NCI-H2081 treated with DMSO at 0.1 percent for 48 hours (cell line): ENCODE measurements at places on chromosomes 11 and 22.

DNA sequence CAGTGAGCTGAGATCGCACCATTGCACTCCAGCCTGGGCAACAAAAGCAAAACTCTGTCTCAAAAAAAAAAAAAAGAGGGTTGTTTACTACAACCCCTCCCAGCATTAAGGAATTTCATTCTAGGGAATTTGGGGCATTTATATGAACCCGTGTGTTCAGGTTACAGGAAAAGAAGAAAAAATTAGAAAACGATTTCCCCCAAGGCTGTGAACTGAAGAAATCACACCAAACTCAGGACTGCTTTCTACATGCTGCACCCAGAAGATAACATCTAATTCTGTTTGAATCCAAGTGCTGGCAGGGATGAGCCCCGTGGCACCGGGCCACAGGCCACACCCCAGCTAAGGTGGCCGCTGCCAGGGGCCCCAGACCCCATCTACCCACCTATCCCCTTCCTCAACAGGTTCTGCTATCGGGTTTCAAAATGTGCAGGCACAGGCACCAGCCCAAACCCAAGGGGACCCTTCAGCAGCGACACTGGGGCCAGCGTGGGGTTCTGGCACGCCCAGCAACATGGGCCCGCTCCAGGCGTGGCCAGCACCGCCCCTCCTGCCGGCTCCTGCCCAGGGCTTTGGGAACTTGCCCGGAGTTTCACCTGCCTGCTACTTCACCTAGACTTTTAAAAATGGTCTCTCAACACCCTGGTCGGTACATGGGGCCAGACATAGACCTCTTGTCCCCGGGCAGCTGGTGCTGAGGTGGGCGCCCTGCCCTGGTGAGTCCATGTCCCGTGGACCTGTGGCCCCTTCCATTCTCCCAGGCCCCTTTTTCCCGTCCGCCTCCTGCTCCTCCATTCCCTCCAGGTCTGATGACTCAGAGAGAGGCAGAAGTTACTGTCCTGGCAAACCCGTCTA, 11.8 kb downstream of the CELSR1 start:
- no peak for DNase-seq

- DNase-seq = peak; percentile 92
These were observed 23.3 kb upstream of the POU2AF1 start for GRCh38 chr11:111402411-111402810.

DNA sequence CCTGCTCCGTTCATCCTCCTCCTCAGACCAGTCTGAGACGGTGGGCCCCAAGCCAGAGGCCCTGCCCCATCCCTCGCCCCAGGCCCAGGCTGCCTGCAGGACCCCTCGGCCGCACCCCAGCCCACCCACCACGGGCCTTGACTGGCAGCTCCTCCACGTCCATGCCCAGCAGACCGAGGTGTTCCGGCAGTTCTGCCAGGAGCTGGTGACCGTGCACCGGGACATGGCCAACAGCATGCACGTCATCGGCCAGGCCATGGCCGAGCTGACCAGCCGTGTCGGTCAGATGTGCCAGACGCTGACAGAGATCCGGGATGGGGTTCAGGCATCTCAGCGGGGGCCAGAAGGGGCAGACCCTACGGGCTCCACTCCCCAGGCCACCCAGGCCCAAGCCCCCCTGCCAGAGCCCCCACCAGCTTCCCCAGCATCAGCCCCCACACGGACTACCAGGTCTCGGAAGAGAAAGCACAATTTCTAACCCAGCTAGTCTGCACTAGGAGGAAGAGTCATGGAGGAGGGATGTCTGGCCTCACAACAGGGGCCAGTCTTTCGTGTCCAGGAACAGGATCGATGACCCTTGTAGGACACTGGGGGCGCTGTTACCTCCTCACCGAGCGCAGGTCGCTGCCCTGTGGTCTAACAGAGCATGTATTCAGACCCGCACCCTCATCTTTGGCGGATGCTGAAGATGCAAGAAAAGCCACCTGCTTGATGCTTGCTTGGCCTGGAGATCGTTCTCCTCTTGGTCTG, 66.3 kb downstream of the PRDM11 start:
- no peak for DNase-seq

DNA sequence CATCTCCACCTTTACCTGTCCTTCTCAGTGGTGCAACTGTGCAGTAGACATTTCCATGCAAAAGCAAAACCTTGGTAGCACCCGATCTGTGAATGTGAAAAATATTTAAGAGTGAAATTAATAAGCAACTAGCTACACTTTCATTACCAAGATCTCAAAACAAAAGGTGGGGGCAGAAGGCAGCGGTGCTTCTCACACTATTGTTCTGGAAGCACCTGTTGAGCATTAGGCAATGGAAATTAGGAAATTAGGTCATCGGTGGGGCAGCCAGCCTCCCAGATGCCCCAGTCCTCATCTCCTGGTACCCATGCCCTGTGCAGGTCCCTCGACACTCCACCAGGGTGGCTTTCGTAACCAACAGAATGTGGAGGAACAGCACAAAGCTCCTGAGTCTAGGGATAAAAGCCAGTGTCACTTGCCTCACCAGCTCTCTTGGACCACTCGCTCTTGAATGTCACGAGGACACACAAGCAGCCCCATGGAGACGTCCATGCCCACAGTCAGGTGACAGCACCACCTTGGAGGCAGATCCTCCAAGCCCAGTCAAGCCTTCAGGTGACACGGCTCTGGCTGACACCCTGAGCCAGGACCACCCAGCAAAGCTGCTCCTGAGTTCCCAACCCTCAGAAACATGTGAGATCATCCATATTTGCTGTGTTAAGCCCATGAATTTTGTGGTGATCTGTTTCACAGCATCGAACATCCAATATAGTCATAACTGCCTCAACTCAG, 3.3 kb downstream of the LTO1 start:
- no peak for DNase-seq

GRCh38 chr11:110469127-110469526, 39.4 kb downstream of the FDX1 start:
- DNase-seq = no peak

- no peak for DNase-seq
These were observed 96.4 kb upstream of the SESN3 start for GRCh38 chr11:95327273-95327948.

DNA sequence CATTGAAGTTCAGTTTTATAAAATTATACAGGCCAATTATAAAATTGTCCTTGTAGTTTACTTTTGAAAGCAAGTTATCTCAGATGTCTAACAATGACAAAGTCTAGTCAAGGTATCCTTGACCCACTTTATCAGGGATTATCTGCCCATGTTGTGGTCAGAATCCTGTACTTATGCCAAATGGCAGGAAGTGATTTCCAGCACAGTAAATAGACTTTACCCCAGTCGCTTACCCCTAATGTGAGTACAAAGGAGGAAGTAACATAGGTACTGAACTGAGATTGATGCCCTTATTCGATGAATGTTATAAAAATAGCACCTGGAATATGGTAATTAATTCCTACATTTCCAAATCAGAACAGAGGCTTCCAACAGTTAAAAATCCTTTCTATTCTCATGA, 355.7 kb downstream of the CNTN5 start:
- DNase-seq = no peak

DNA sequence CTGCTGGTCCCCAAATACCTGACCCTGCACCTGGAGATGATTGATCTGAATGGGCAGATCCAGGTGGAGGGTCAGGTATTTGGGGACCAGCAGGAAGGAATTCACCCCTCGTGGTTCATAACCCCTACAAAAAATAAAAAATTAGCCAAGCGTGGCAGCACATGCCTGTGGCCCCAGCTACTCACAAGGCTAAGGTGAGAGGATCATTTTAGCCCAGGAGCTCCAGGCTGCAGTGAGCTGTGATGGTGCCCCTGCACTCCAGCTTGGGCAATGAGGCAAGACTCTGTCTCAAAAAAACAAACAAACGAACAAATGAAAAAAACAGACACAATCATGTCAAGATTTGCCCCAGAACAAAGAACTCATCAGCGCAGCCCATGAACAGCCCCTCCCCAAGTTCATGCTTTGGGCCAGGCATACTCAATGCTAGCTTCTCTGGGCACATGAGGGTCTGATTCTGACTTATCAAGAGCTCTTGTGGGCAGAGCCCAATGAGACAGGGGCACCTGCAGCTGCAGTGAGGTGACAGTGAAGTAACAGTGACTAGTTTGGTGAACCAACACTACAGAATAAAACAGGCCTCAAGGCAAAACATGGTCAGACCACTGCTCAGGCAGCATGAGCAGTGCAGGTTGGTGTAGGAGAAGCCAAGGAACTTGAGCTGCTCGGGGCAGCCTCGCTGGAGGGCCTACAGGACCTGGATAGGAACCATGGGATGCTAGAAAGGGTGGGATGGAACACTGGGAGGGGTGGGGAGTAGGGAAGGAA, 10.2 kb upstream of the FCHSD2 start:
- no peak for DNase-seq

DNA sequence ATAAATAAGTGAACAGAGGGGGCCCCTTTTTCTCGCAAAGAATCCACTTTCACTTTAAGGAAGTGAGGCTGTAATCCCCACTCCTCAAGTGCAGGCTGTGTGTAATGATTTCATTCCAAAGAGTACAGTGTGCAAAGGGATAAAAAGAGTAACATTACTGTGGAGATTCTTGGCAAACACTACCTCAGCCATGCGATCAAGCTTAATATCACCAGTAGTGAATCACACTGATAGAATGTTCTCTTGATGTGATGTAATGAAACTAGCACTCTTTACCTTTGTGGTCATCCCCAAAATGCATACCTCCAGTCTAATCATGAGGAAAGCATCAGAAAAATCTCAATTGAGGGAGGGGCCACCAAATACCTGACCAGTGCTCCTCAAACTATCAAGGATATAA, 246.1 kb upstream of the CHORDC1 start:
- DNase-seq = no peak

DNA sequence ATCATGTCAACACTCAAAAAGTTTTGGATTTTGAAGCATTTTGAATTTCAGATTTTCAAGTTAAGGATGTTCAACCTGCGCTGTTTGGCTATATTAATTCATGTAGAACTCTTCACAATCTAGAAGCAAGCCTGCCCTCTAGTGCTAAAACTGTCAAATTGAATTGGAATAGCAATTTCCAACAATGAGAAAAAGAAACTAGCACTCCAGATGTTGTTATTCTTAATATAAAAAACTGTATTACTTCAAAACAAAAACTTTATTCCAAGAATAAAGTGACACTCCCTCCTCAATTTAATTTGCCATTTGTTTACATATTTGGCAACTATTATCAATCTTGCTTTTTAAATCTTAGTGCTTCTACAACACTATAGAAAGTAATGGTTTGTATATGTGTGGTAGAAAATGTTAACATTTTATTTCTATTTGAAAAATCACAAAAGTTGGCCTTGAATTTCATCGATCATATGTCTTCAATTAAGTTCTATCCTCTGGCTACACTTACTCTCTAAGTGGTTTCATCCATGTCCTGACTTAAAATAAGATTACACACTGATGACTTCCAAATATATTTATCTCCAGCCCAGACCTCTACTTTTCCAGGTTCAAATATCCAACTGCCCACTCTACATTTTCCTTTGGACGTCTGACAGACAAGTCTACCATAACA, 36.6 kb downstream of the DCUN1D5 start:
- peak; percentile 22 for DNase-seq

DNA sequence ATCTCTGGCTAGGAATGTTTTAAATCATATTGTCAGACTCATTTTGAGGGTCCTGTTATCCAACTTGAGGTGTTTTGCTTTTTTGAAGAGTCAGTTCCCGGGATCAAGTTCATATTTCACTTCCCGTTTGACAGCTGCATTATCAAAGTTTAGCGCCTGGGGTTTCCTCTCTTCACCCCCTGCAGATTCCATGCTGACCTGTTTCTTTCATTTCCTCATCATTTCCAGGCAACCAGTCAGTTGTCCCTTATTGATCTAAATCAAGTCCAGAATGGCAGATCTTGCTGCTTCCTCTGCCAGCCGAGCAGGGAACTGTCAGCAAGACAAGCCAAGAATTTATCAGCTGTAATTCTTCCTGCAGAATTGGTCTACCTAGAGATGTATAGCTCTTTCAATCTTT, 197.6 kb upstream of the SYN3 start:
- no peak for DNase-seq

- peak; percentile 30 for DNase-seq
These were observed at the start of gene HTR3A for GRCh38 chr11:113974741-113975470. TSS of gene HTR3A (plus strand) at chr11:113975108. CDS start at chr11:113975326, 218 bp downstream.

DNA sequence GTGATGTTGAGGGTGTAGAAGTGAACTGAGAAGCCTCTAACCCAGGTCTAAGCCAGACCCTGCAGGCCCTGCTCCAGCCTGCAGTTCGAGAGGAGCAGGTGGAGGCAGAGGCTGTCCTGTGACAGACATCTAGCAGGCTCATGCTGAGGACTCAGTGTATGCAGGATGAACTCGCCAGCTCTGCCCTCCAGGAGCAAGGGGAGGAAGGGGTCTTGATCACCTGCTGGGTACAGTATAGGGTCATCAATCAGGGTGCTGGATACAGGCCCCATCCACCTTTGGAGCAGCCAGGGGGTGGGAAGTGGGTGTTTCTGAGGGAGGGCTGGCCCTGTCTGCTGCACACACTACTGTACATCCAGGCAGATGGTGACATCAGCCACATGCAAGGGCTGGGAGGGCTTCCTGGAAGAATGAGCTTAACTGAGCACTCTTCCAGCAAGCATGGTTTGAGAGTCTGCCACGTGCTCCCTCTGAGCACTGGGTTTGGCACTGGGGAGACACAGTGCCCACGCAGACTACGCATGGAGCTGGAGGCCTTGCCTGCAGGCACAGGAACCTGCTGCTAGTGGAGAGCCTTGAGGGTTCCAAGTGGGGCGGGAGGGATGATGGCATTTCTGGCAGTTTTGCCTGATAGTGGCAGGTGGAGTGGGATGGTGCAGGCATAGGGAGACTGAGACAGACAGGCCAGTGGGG, 9.2 kb downstream of the MAPK8IP1 start:
- DNase-seq = no peak

DNA sequence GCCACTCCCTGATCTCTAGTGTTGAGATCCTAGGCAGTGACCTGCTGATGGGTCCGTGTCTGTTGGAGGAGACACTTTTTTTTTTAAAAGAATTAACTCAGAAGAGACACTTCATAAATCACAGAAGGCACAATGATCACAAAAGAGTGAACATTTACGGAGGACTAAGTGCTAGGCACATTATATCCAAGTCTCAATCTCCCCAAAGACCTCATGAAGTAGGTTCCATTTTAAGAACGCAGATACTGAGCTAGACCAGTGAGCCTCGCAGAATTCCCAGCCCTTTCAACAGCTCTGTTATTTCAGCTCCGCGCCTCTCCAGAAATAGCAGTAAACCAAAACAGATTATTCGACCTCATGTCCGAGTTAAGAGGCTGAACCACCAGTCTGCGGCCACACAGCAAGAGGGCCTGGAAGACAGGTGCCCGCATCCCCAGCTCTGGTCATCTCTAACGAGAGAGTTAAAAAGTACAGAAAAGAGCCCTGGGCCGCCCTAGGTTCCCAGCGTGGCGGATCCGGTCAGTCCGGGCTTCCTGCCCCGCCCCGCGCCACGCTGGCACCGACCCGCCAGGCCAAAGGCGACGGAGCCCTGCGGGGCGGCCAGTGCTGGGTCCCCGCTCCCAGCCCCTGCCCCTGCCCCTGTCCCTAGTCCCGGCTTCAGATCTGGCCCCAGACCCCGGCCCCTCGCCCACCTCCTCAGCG, 612 bp downstream of the XBP1 start:
- DNase-seq = no peak

DNA sequence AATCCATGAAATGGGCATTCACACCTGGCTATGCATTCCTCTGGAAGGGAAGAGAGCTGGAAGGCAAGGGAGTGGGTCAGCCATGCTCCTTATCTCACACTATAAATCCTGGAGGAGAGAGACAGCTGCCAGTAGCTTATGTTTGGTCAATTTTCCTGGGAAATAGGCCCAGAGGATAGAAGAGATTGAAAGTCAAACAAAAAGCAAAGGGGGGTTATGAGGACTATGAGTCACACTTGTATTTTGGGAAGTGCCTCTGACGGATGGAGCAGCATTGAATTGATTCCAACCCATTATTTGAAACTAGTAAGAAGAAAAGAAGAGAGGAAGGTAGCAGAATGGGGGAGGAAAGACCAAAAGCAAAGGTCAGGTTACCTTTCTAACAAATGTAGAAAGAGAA, 25.0 kb downstream of the SNX19 start:
- no peak for DNase-seq
